ENCODE measurements at places on chromosomes 4 and X.

- DNase-seq, result no peak
Observed at GRCh38 chrX:22357621-22358020, 84.9 kb downstream of the CBLL2 start.

DNA sequence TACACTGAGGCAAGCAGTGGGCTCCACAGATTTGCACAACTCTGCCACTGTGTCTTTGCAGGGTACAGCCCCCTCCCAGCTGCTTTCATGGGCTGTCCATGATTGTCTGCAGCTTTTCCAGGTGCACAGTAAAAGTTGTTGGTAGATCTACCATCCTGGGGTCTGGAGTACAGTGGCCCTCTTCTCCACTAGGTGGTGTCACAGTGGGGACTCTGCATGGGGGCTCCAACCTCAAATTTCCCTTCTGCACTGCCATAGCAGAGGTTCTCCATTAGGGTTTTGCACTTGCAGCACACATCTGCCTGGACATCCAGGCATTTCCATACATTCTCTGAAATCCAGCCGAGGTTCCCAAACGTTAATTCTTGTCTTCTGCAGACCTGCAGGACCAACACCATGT lies 1002.3 kb downstream of the FAM133A start:
- DNase-seq, result no peak

DNA sequence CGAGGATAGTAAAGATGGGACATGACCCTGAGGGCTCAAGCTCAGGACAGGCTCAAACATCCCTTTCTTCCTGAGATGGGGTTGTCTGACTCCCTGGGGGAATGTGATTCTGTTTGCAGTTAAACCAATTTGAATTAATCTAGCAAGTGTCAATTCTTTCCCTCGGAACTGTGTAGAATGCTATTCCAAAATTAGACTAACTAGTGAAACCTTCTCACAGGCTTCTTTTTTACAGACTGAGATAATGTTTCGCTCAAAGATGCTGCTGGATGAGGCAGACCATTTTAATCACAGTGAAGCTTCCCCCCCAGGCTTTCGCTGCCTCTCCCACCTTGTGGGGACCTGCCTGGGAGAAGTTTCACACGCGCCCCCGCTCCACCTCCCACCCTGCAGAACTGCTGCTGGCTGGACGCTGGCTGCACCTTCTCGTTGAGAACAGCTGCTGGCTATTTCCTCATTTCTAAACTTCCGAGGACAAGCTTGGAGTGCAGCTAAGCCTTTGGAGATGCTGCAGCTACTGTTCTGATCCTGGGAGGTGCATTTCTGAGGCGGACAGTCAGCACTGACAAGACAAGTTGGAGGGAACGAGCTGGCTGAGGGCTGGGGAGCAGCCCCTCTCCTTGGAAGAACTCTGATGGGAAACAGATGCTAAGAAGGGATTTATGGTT lies 297.8 kb downstream of the RAPGEF2 start:
- no peak for DNase-seq

- peak; percentile 39 for DNase-seq
Observed at GRCh38 chr4:22434895-22435294, 81.0 kb downstream of the ADGRA3 start.

- DNase-seq, result no peak
Observed at GRCh38 chrX:127313635-127314034, 494.1 kb downstream of the PRR32 start.

DNA sequence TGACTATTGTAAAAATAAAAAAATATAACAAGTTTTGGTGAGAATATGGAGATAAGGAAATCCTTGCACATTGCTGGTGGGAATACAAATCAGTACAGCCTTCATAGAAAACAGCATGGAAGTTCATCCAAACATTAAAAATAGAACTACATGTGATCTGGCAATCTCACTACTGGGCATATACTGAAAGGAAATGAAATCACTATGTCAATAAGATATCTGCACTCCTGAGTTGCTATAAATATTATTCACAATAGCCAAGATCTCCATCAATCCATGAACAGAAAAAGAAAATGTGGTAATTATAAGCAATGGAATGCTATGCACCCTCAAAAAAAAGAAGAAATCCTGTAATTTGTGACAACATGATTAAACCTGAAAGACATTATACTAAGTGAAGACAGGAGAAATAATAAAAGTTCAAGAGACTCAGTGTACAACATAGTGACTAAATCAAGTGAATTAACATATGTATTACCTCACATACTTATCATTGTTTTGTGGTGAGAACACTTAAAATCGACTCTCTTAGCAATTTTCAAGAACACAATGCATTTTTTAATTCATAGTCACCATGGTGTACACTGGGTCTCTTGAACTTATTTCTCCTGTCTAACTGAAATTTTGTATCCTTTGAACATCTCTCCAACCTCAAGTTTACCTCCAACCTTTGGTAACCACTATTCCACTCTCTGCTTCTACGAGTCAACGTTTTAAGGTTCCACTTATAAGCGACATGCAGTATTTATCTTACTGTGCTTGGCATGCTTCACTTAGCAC lies 1703.7 kb upstream of the AGA start:
- no peak for DNase-seq

- DNase-seq, result no peak
Observed at GRCh38 chr4:48490680-48491513, 845 bp downstream of the ZAR1 start.

DNA sequence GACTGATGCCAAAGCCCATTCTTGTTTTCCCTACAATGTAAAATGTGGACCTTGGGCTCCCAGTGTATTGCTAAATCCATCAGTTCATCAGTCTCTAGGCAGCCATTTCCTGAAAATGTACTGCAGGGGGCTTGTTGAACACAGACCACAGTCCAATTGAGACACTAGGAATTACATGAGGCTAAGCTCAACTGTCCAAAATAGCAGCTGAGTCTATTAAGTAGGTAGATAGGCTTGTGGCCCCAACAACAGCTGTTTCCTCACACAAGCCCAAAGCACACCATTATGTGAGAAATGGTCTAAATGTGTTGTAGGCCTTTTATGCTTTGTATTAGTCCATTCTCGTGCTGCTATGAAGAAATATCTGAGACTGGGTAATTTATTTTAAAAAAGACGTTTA lies 60.0 kb upstream of the PAK3 start:
- no peak for DNase-seq
